ENCODE measurements at places on chromosomes 7 and 10. TPM values are rescaled to one million over a fixed set of nuclear protein-coding genes. Genes with fewer than 3 reads are reported as not detected.

- no peak overlapping the region for H3K27ac ChIP-seq
- H3K27me3 ChIP-seq = no peaks in the 10 kb centered on the region
- no peak for DNase-seq
- H3K36me3 ChIP-seq = no peaks in the 10 kb centered on the region
- H3K4me1 ChIP-seq = no peaks in the 10 kb centered on the region
Measured at GRCh38 chr10:118153287-118153686, 106.5 kb upstream of the RAB11FIP2 start.

GRCh38 chr7:8516976-8517375, 83.6 kb downstream of the NXPH1 start:
- H3K4me3 ChIP-seq = no peak overlapping the region
- no peak for DNase-seq
- no peak overlapping the region for H3K27ac ChIP-seq
- no peaks in the 10 kb centered on the region for H3K27me3 ChIP-seq
- no peaks in the 10 kb centered on the region for H3K36me3 ChIP-seq

GRCh38 chr7:143205560-143206293, 16.1 kb upstream of the TAS2R40 start:
- DNase-seq = no peak
- H3K36me3 ChIP-seq = no peaks in the 10 kb centered on the region
- no peak overlapping the region for H3K27ac ChIP-seq
- no peaks in the 10 kb centered on the region for H3K4me1 ChIP-seq
- H3K27me3 ChIP-seq = no peaks in the 10 kb centered on the region

The KNDC1 gene
- total RNA-seq = under 0.01 TPM

The COL26A1 gene
- total RNA-seq = 11.8 TPM

GRCh38 chr10:118108194-118109026, 61.7 kb upstream of the RAB11FIP2 start:
- no peaks in the 10 kb centered on the region for H3K27me3 ChIP-seq
- no peaks in the 10 kb centered on the region for H3K4me1 ChIP-seq
- H3K27ac ChIP-seq = peak overlapping the region; percentile 82
- DNase-seq = peak; percentile 31

- H3K4me3 ChIP-seq = no peak overlapping the region
- H3K27me3 ChIP-seq = no peaks in the 10 kb centered on the region
- H3K4me1 ChIP-seq = no peaks in the 10 kb centered on the region
- no peak overlapping the region for H3K27ac ChIP-seq
Measured at GRCh38 chr7:17054206-17054605, 172.4 kb upstream of the AGR3 start.

The MAT1A gene
- not detected for total RNA-seq

- no peak overlapping the region for H3K27ac ChIP-seq
- H3K36me3 ChIP-seq = no peaks in the 10 kb centered on the region
- no peaks in the 10 kb centered on the region for H3K27me3 ChIP-seq
Measured at GRCh38 chr10:77695186-77695585, 57.6 kb upstream of the KCNMA1 start.

- no peak for DNase-seq
- H3K4me3 ChIP-seq = no peak overlapping the region
- no peak overlapping the region for H3K27ac ChIP-seq
- H3K4me1 ChIP-seq = no peaks in the 10 kb centered on the region
- H3K27me3 ChIP-seq = no peaks in the 10 kb centered on the region
Measured at GRCh38 chr7:99267841-99268576, 4.6 kb upstream of the MYH16 start.

The NRCAM gene
- total RNA-seq = 30.3 TPM

- H3K4me1 ChIP-seq = no peaks in the 10 kb centered on the region
- no peak overlapping the region for H3K27ac ChIP-seq
- H3K27me3 ChIP-seq = no peaks in the 10 kb centered on the region
- no peaks in the 10 kb centered on the region for H3K36me3 ChIP-seq
- H3K4me3 ChIP-seq = no peak overlapping the region
Measured at GRCh38 chr7:97043281-97043680, 18.6 kb upstream of the DLX5 start.

The CARD11 gene
- not detected for total RNA-seq

GRCh38 chr7:109178342-109178741, 608.7 kb downstream of the DNAJB9 start:
- H3K27me3 ChIP-seq = no peaks in the 10 kb centered on the region
- H3K36me3 ChIP-seq = no peaks in the 10 kb centered on the region
- DNase-seq = no peak
- H3K4me1 ChIP-seq = no peaks in the 10 kb centered on the region

- H3K4me1 ChIP-seq = peaks cover 9% of the 10 kb centered on the region
- no peak overlapping the region for H3K4me3 ChIP-seq
- peak; percentile 59 for DNase-seq
- no peaks in the 10 kb centered on the region for H3K27me3 ChIP-seq
- H3K27ac ChIP-seq = peak overlapping the region; percentile 74
- H3K36me3 ChIP-seq = no peaks in the 10 kb centered on the region
Measured at GRCh38 chr10:125084191-125084613, 76.2 kb downstream of the CTBP2 start.

DNA sequence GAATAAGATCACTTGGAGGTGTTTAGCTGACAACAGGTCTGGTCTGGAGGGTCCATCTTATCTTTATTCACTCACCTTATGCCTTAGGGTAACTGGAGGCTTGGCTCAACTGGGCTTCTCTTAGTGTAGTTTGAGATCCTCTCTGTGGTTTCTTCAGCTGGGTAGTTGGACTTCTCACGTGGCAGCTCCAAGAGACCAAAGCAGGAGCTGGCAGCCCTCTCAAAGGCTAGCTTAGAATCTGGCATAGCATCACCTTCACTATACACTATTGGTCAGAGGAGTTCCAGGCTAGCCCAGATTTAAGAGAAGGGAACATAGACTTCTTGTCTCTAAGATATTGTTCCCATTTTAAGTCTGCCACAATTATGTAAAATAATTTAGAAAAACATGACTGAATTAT, 16.4 kb downstream of the ADK start:
- no peaks in the 10 kb centered on the region for H3K4me1 ChIP-seq
- H3K27me3 ChIP-seq = no peaks in the 10 kb centered on the region
- DNase-seq = no peak
- no peaks in the 10 kb centered on the region for H3K36me3 ChIP-seq

GRCh38 chr10:30943451-30943850, 88.2 kb downstream of the ZNF438 start:
- H3K36me3 ChIP-seq = no peaks in the 10 kb centered on the region
- DNase-seq = no peak
- H3K4me3 ChIP-seq = no peak overlapping the region
- no peaks in the 10 kb centered on the region for H3K4me1 ChIP-seq

GRCh38 chr7:29078311-29079260, 67.8 kb downstream of the CPVL start:
- no peak overlapping the region for H3K4me3 ChIP-seq
- H3K4me1 ChIP-seq = no peaks in the 10 kb centered on the region
- no peaks in the 10 kb centered on the region for H3K27me3 ChIP-seq
- H3K36me3 ChIP-seq = no peaks in the 10 kb centered on the region

The TNS3 gene
- total RNA-seq = 32.4 TPM

The LIMK1 gene
- 4.4 TPM for total RNA-seq

The NUTM2D gene
- 5.9 TPM for total RNA-seq

GRCh38 chr10:104557966-104558365, 83.1 kb upstream of the SORCS3 start:
- no peaks in the 10 kb centered on the region for H3K27me3 ChIP-seq
- H3K27ac ChIP-seq = no peak overlapping the region
- no peaks in the 10 kb centered on the region for H3K4me1 ChIP-seq
- H3K36me3 ChIP-seq = no peaks in the 10 kb centered on the region
- DNase-seq = no peak
- no peak overlapping the region for H3K4me3 ChIP-seq

GRCh38 chr7:88791891-88792290, 3.6 kb downstream of the TEX47 start:
- no peaks in the 10 kb centered on the region for H3K27me3 ChIP-seq
- H3K4me1 ChIP-seq = no peaks in the 10 kb centered on the region
- H3K27ac ChIP-seq = no peak overlapping the region
- DNase-seq = no peak
- no peak overlapping the region for H3K4me3 ChIP-seq

The RALA gene
- total RNA-seq = 22.3 TPM

The ZNF804B gene
- 0.07 TPM for total RNA-seq

- H3K27me3 ChIP-seq = no peaks in the 10 kb centered on the region
- H3K4me3 ChIP-seq = no peak overlapping the region
- DNase-seq = no peak
- no peak overlapping the region for H3K27ac ChIP-seq
- no peaks in the 10 kb centered on the region for H3K4me1 ChIP-seq
Measured at GRCh38 chr7:7395785-7396184, 139.9 kb downstream of the COL28A1 start.

The HSPA12A gene
- 32.0 TPM for total RNA-seq

DNA sequence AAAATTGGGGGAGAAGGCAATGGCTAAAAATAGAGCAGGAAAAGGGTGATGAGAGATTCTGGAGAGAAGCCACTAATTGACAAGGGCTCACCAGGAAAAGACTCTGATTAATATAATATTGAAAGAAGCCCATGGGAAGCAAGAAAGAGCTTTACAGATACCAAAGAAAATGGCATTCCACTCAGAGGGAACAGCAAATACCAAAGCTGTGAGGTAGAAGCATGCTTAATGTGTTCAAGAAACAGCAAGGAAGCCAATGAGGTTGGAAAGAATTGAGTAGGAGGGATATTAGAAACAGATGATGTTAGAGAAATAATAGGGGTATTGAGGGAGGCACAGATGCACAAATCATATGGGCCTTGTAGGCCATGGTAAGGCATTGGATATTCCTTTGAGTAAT, 130.1 kb downstream of the MYO3A start:
- no peaks in the 10 kb centered on the region for H3K4me1 ChIP-seq
- no peak overlapping the region for H3K4me3 ChIP-seq
- no peaks in the 10 kb centered on the region for H3K36me3 ChIP-seq
- DNase-seq = no peak
- no peaks in the 10 kb centered on the region for H3K27me3 ChIP-seq
- no peak overlapping the region for H3K27ac ChIP-seq

DNA sequence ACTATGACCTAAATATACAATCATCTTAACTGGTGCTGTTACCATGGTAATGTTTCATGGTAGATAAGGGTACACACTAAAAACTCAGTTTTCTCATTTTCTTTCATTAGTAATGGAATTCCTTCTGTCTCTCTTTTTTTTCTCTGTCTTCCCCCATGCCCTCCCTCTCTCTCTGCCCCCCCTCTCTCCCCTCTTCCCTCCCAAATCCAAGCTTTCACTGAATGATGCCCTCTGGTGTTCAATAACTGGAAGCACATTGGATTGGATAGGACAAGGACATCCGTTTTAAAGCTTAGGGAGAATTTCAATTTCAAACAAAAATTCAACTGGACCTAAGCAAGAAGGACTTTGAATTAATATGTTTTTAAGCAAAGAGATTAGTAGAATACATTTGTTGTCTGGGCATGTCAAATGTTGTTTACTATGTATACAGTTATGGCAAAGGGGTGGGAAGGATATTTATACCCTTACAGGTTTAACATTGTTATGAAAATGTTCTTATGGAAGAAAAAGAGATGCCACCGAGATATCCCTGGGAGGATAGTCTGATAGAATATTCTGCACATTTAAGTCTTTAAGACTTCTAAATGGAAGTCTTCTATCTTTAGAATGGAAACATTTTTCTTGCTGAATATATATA, 6.1 kb downstream of the CHRM2 start:
- H3K36me3 ChIP-seq = no peaks in the 10 kb centered on the region
- peaks cover 10% of the 10 kb centered on the region for H3K4me1 ChIP-seq
- no peak overlapping the region for H3K4me3 ChIP-seq
- H3K27me3 ChIP-seq = no peaks in the 10 kb centered on the region

- H3K27ac ChIP-seq = peak overlapping the region; percentile 37
- no peak for DNase-seq
- no peak overlapping the region for H3K4me3 ChIP-seq
- no peaks in the 10 kb centered on the region for H3K27me3 ChIP-seq
- H3K4me1 ChIP-seq = peaks cover 6% of the 10 kb centered on the region
Measured at GRCh38 chr10:86795353-86795752, 38.9 kb downstream of the BMPR1A start.

DNA sequence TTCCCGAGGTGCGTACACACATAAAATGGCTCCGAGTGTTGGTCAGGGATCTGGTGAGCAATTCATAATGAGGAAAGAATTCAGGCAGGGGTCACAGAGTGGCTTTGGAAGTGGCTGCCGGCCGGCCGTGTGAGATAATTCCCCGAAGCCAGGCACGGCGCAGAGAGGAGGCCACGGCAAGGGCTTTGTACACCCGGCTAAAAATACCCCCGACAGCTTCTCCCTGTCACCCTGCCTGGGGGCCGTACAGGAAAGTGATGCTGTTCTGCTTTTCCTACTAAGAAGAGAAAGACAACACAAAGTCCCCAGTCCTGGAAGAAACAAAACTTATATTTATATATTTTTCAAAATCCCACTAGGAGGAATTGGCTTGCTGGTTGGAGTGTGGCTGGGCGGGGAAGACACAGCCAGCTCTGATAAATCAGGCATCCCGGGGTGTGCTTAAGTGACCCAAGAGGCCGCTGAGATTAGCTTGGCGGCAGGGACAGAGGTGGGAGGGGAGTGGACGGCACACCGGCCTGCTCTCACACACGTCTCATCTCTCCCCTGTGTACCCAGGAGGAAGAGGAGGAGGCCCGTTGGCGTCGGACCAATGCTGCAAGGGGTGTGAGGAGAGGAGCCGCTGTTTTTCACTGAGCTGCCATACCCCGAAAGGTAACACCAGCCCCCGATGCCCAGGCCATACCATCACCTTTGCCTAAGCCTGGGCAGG, 70.5 kb downstream of the ZMIZ1 start:
- DNase-seq = peak; percentile 71
- no peak overlapping the region for H3K4me3 ChIP-seq
- H3K27ac ChIP-seq = peak overlapping the region; percentile 93
- H3K4me1 ChIP-seq = peaks cover 44% of the 10 kb centered on the region
- H3K36me3 ChIP-seq = no peaks in the 10 kb centered on the region

DNA sequence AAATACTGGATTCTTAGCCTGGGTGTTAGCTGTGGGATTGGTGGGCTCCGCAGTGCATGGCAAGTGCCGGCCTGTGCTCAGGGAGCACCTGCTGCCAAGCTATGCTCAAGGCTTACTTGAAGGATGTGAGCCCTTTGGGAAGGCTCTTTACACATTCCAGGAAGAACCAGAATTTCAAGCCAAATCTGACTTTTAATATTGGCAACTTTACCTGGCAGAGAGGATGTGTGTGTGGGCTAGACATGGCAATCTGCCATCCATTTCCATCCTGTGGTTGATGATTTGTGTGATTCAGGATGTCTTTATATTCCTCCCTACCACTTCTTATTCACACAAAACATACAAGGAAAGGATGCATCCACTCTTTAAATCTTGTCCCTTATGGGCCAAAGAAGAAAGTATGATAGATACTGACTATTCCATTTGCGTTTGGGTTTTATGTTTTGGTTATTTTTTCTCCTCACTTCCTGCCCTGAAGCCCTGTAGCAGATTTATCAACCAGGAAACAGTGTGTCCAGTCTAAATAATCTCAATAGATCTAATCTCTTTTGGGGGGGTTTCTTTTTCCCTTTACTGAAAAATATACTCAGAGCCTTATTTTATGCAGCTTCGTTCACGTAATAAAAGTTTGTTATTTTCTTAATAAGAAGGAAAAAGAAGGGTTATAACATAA, 247.1 kb downstream of the COBL start:
- no peak overlapping the region for H3K4me3 ChIP-seq
- no peak for DNase-seq
- H3K36me3 ChIP-seq = no peaks in the 10 kb centered on the region
- H3K27me3 ChIP-seq = no peaks in the 10 kb centered on the region

The NAMPT gene
- 47.0 TPM for total RNA-seq

GRCh38 chr10:21162948-21163347, 265.8 kb upstream of the NEBL start:
- no peaks in the 10 kb centered on the region for H3K36me3 ChIP-seq
- H3K4me1 ChIP-seq = no peaks in the 10 kb centered on the region
- H3K4me3 ChIP-seq = no peak overlapping the region
- H3K27me3 ChIP-seq = no peaks in the 10 kb centered on the region
- H3K27ac ChIP-seq = no peak overlapping the region
- no peak for DNase-seq

- no peak for DNase-seq
- no peak overlapping the region for H3K27ac ChIP-seq
- H3K4me1 ChIP-seq = no peaks in the 10 kb centered on the region
- no peaks in the 10 kb centered on the region for H3K27me3 ChIP-seq
- no peaks in the 10 kb centered on the region for H3K36me3 ChIP-seq
- H3K4me3 ChIP-seq = no peak overlapping the region
Measured at GRCh38 chr10:68428396-68429104, 21.5 kb upstream of the RUFY2 start.

Data from uterus (tissue), 4 donors.